ENCODE measurements at places on chromosomes 11 and 22.

- peak; percentile 25 for DNase-seq
Measured at GRCh38 chr11:119361056-119361787, 14.7 kb upstream of the MFRP start.

- no peak for DNase-seq
Measured at GRCh38 chr11:27453701-27454100, 18.9 kb downstream of the LGR4 start.

DNA sequence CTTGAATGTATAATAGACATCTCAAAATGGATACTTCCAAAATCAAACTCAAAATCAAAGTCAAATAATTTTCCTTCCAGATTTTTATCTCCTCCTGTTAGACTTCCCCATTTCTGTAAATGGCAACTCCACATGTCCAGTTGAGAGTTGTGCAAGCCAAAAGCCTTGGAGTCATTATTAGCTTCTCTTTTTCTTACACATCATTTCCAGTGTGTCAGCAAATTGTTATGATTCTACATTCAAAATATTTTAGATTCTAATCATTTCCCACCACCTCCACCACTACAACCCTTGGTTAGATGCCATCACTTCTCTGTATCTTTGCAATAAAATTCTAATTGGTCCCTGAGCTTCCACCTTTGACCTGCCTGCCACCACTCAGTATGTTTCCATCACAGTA, 155.7 kb downstream of the CNTN5 start:
- DNase-seq: no peak

DNA sequence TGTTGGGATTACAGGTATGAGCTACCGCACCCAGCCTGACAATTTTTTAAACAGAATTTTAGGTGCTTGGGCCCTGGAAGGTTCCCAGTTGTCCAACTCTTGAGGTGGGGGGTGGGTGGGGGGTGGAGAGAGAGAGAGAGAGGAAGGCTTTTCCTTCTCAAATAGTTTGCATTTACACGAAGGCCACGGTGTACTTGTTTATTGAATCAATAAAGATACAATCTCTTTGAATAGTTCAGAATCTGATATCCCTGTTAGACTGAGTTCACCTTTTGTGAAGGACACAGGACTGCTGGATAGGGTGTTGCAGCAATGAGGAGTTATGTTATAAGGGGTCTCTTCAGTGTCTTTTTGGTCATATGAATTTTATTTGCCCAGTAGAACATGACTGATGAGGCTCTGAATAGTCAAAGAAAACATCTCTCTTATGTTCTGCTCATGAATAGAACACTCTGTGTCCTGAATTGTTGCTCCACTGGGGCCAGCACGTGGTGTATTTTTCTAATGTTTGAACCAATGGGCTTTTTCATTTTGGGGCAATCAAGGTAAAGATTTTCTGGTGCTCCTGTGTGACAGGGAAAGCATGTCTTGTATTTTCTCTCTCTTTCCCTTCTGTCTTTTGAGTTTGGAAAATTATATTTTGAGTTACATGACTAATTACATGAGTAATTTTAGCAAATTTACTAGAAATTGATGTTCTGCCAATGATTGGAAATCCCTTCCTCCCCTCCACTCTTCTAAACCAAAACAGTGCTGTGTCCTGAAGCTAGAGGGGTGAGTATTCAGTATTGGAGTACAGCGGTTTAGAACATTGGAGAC, 61.7 kb downstream of the PTPRJ start:
- no peak for DNase-seq

GRCh38 chr11:77654770-77655434, 17.3 kb upstream of the CLNS1A start:
- DNase-seq: no peak

DNA sequence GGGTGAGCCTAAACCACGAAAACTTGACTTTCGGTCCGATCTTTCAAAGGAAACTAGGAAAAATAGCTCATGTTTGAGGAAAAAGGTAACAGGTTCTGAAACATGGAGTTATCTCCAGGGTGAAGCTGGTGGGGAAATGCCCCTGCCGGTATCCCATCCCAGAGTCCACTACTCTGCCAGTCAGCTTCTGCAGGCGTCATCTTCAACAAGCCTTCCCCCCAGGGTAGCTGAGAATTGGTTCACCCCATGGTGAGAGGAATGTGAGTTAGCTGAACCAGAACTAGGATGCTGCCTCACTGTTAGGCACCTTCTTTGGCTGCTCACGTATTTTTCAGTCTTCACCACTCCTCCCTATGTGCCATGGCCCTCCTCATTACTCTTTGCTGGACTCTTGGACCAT, 1.1 kb downstream of the GVQW3 start:
- DNase-seq: no peak

DNA sequence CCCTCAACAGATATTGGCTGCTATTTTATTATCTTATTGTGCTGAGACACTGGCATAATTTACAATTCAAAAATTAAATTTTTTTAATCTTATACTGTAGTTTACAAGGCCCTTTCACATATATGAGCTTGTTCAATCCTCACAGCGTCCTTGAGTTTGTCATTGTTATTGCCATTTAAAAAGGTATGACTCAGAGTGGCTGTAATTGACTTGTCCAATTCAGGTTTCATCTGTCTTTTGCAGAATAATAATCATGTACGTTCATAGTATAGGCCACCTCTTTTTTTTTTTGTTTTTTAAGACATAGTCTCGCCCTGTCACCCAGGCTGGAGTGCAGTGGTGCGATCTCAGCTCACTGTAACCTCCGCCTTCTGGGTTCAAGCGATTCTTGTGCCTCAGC, 11.5 kb downstream of the PTPRJ start:
- DNase-seq: no peak

- no peak for DNase-seq
Measured at GRCh38 chr11:1090600-1091331, 16.1 kb downstream of the MUC2 start.

DNA sequence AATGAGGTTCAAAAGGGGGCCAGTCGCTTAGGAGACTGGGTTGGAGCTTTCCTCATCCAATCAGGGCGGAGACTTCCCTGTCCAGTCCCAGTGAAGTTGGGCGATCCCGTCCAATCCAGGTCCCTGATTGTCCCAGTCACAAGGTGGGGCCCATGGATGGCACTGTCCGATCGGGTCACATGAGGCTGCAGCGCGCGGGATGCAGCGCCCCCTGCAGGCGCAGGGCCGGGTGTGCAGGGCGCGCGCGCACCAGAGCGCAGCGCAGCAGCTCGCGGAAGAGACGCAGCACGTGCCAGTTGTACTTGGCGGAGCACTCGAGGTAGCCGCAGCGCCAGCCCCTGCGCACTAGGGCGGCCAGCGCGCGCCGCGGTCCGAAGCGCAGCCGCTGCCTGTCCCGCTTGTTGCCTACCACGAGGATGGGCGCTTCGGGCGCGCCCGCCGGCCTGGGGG, 2.3 kb downstream of the RASL10A start:
- DNase-seq: no peak

GRCh38 chr11:107259811-107260221, 197.8 kb downstream of the CWF19L2 start:
- DNase-seq: no peak

GRCh38 chr11:115623021-115623451, 118.8 kb upstream of the CADM1 start:
- no peak for DNase-seq

DNA sequence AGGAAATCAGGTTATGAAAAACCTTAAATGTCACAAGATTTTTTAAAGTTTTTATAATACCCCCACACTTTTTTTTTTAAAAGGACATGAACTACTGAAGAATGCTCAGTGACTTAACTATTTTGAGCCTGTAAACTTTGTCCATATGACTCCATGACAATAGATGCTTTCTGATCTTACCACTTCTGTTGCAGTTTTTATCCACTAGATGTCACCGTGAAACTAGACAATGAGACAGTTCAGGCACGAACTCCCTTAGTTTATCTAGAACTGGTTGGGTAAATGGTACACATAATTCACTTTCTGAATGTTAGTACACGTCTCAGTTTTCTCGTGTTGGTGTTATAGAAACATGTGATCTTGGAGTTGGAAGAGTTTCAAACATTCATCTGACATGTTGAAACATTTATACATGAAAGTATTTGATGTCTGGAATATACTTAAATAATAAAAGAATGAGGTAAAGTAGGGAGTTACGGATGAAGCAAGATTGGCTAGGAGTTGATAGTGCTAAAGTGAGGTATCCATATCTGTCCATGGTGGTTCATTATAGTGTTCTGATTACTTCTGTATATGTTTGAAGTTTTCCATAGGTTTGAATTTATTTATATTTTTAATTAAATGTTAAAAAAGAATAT, 8.1 kb downstream of the CCDC15 start:
- no peak for DNase-seq

DNA sequence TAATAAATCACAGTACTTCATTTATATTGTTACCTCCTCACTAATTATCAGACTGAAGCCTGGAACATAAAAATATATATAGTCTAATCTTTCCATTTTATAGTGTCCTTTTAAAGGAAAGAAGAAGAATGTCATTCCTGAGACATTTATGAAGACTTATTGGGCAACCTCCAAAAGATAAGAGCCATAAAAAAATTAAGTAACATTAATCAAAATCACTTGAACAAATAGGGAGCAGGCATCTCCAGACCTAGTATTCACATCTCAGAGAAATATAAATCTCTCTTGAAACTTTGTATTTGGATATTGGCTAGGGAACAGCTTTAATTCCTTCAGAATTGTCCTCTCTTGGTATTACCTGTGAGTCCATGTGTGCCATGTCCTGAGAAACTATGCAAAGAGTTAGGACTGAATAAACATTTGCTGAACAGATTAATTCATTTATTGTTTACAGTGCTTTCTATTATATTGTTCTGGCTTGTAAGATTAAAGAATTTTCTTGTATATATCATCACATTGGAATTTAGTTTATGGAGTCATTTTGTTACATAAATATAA, 530.5 kb upstream of the LRRC4C start:
- DNase-seq: no peak

DNA sequence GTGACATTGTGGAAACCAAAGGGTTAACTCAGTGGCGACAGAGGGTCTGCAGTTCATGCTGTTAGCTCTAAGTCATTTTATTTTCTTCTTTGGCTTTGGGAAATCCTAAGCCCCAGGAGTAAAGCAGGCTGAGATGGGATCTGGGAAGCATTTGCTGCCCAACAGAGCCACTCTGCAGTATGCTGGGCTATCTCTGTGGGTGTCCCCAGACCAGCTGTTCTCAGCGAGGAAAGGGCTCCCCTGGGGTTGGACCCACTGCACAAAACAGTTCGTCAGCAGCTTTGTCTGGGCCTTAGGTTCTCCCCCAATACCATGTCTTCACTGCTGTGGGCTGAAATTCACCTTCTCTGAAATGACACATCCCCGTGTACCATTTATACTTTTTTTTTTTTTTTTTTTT, 34.0 kb downstream of the KREMEN1 start:
- no peak for DNase-seq

GRCh38 chr11:110883256-110883655, 171.0 kb upstream of the ARHGAP20 start:
- no peak for DNase-seq

- no peak for DNase-seq
Measured at GRCh38 chr11:68598816-68599653, 85.3 kb upstream of the GAL start.

DNA sequence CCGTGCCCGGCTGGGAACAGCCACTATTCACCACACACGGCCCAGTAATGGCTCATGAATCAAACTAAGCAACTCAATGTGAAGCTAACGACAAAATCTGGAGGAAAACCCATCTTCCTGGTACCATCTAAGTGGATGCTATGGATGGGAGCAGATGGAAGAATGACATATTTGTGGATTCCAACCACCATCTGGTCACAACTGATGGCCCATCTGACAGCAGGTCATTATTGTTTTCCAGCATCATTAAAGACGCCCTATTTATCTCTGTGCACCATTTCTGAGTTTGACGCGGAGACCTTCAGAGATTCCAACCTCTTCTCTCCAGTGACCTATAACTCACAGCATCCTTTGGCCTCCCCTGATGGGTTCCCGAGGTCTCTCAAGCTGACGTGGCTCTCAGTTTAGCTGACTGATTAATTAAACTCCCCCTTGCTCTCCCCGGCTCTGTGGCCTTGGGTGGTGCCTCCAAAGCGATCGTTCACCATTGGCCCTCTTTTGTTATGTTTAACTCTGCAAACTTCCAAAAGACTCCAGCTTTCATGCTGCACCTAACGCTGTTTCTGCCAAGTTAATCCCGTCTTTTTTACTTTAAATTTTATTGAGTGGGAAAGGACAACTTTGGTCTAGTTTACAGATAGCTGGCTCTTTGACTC, 1514.4 kb downstream of the BRD1 start:
- DNase-seq: no peak

DNA sequence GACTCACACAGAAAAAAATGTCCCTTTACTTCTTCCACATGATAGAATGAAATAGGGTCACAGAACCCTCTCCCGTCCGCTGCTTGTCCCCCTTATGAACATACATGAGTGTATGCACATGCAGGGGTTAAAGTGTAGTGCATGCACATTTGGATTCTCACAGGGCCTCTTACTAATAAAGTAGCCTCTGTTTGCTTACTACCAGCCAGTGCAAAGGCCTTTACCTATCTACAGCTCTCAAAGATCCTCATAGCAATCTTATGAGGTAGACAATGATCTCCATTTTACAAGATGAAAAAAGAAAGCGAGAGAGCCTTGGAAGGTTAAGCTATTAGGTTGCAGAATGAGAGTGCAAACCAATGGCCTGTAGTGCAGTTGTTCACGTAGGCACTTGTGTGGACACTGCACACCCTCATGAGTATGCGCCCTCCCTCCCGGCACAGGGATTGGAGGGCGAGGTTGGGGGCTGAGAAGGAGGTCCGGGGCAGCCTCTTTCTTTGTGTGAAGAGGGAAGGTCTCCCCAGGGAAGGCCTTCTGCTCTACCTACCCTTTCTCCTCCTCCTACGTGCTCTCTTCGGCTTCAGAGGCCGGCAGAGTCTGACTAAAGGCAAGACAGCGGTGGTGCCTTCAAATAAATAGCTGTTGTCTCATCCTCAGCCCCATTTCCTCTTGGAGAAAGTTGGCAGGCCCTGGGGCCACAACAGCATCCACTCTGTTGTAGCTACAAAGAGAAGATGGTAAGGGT, 91.3 kb downstream of the CEP164 start:
- no peak for DNase-seq

DNA sequence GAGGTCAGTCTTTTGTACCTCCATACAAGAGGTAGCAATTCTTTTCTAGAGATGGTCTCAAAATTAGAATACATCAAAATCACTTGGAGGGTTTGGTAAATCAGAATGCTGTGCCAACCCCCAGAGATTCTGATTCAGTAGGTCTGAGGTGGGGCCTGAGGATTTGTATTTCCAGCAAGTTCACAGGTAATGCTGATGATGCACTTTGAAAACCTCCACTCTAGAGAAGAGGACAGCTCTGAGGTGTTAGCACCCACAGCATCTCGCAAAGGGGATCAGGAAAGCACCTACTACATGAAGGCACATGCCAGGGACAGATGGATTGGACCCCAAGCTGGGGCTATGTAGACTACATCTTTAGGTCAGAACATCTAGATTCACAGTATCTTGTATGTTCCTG, 7.2 kb downstream of the KCTD14 start:
- DNase-seq: no peak

DNA sequence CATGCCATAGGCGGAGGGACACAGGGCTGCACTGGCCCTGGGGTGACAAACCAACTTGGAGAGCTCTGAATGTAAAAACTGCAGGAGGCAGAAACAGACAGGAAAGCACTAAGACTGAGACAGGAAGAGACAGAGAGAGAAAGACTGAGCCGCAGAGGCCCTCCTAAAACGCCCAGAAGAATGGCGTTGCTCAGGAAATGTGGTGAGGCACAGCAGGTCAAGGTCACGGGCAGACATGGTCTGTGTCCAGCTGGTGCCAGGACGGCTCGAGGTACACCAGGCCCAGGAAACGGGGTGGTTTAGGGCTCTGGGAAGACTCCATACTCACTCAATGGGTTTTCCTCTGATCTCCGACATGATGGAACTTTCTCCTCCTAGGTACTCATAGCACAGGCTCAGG, 29.1 kb downstream of the MAFF start:
- no peak for DNase-seq

Measured in stimulated activated CD8-positive, alpha-beta memory T cell treated with anti-CD3 and anti-CD28 coated beads, Interleukin-7, amount 100 ng/mL, for 24 hours (primary cell).